Fibroblast of skin of back (primary cell): ENCODE measurements at places on chromosomes 13 and 19.

DNA sequence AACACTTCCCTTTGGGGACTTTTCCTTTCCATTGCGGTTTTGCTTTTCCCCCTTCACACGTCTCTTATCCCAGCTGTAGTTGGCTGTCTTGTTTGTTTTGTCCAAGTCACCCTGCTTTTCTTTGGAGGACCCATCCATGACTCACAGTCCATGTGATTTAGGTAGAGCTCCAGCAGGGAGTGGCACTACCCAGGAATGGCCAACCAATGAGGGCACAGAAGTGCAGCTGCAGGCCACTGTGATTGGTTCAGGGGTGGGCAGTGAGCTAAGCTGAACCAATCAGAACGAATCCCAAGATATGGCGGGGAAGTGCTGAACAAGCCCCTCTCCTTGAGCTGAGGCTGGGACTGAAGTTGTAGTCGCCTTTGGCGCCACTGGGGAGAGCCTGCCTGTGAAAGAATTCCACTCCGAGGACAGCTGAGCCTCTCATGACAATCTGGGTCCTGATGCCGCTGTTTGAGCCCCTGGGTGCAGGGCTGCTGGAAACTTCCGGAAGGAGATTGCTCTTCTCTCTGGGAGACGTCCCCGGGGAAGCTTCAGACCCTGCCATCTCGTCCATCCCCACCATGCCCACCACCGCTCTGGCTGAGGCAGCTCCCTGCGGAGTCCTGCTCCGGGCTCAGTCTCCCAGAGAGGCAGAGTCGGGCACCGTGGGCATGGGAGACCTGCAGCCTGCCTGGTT is 62.9 kb upstream of the URI1 start:
- DNase-seq: peak; percentile 52

DNA sequence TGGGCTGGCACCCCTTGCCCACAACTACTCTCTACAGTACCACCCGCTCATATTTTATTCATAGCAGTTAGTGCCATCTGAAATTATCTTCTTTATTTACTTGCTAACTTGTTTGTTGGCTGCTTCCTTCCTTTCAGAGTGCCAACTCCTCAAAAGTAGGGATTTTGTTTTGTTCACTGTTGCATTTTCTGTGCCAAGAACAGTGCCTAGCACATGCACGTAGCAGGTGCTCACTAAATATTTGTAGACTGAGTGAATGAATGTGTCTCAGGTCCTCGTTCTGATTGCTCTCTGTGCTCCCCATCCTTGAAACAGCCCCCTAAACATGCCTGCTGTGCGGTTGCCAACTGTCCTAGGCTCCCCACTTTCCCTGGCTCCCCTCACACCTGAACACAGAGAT is 1.5 kb downstream of the GIPC1 start:
- DNase-seq: no peak

DNA sequence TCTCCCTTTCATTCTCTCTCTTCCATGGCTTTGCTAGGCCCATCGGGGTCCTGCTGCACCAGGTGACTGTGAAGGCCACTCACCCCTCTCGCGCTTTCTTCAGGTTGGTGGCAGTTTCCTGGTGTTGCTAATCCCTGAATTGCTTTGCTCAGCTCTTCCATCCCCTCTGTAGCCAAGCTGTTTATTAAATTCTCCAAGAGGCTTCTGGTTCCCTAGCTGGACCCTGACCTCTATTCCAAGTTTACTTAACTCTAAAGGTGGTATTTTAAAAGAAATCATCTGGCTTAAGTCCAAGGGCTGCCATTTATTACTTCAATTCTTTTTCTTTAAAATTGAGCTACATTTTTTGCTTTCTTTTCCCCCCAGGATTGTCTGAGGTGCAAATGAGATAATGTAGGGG is 32.7 kb upstream of the MICU2 start:
- no peak for DNase-seq

GRCh38 chr13:111215081-111216047 is 100.3 kb downstream of the ARHGEF7 start:
- DNase-seq: no peak

GRCh38 chr19:35305181-35305580 is 13.2 kb downstream of the MAG start:
- no peak for DNase-seq

DNA sequence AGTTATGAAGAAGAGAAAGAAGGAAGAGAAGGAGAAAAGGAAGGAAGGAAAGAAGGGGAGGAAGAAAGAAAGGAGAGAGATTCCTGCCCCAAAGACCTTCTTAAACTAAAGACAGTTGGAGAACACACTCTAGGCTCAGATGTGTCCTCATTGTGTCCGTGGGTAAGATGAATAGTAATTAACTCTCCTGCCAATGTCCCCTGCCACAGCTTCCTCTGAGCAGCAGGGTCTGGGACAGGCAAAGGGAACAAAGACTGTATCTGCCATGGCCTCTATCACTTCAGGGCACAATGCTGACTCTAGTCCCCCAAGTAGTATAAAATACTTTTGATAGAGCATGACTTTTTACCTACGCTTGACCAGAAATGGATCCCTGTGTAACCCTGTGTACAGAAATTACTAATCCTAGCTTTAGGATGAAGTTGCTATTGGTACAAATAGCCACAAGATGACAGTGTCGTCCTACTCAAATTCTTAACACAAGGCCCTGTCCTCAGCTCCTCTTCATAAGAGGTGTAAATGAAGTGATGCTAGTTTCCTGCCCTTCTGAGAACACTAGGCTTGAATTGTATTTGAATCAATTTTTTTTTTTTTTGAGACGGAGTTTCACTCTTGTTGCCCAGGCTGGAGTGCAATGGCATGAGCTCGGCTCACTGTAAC is 186.2 kb upstream of the GPR12 start:
- peak; percentile 33 for DNase-seq

GRCh38 chr13:30920162-30920909 is 12.1 kb upstream of the TEX26 start:
- DNase-seq: no peak

- DNase-seq: no peak
Observed at GRCh38 chr19:17806945-17807344, 12.0 kb downstream of the B3GNT3 start.
